Hematopoietic multipotent progenitor cell treated with erythropoietin and hydrocortisone succinate and interleukin-3 and kit ligand, for 4 days (in vitro differentiated cells): ENCODE measurements at places on chromosomes 1 and 21.
A peak's percentile ranks its signal among the peaks of the same experiment; 100 is the strongest.

DNA sequence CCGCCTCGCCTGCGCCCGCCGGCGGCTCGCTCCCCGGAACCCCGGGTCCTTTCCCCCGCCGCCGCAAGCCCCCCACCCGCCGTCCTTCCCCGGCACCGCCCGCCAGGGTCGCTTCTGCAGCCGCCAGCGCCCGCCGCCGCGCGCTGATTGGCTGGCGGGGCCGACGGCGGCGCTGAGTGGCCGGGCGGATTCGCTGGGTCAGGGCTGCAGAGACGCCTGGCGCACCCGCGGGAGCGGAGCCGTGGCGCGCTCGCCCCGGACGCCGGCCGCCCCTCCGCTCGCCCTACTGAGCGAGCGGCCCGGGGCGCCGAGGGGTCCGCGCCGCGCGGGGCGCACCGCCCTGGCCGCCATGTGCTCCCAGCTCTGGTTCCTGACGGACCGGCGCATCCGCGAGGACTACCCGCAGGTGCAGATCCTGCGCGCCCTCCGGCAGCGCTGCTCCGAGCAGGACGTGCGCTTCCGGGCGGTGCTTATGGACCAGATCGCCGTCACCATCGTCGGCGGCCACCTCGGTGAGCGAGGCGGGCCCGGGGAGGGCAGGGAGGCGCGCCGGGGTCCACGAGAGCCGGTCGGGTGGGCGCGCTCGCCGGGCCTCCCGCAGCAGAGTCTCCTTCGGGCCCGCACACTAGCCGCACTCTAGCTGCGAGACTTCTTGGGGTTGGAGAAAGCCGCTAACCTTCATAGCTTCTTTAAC lies at the start of gene RIMKLA:
RIMKLA (plus strand) TSS at position 207 of the 694 bp plus-strand sequence; CDS start at position 350, 143 bp downstream.
- peak; percentile 71 for DNase-seq

GRCh38 chr1:145908653-145909052 lies 1.2 kb downstream of the ITGA10 start:
- DNase-seq = no peak

- no peak for DNase-seq
Measured at GRCh38 chr1:164702216-164702615, 143.2 kb downstream of the PBX1 start.

DNA sequence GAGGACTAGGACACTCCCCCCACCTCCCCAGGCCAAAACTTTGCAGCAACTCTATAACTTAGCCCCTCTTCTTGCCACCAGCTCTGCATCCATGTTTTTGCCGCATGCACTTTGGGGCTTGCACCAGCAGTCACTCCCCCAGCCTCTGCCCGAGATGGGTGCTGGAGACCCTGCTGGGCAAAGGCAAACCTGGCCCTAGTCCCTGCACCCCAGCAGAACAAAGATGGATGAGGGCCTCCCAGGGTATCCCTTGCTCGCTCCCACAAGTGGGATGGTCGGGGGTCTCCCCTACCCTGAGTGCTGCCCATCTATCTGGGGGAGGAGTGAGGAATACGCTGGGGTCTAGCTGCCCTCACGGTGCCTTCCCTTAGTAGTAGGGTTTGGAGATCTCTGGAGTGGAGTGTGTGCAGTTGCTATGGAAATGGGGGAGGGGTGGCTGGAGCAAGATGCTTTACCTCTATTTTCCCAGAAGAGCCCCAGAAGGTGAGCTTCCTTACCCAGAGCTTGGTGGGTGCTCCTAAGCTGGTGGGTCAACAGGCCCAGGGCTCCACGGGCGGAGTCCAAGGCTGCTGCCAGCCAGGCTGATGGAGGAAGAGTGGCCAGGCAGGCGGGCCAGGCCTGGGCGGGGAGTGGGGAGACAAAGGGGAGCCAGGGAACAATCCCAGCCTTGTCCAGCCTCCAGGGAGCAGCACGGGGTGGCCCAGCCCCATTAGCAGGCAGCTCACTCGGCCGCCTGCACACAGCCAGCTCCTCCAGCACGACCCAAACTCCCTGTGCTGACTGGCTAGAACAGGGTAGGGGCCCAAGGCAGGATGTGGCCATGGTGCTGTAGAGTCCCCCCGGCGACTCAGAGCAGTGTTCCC lies at the start of gene PAQR6:
PAQR6 (minus strand) TSS at position 597 of the 863 bp plus-strand sequence. CDS start 1,325 bp downstream, outside the sequence.
- DNase-seq = no peak

DNA sequence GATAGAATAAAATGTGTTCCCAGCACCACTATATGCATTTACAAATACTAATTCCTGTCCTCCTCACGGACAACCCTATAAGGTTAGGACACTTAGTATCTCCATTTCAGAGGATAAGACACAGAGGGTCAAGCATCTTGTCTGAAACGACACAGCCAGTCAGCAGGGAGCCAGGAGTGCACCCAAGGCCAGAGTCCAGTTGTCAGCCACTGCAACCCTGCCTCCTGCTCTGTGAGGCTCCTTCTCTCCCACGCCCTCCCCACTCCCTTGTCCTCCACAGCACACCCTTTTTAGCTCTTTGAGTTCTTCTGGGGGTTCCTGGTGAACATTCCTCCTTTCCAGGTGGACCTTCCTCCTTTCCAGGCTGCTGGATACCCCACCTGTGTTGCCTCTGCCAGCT lies 119.0 kb upstream of the TNR start:
- no peak for DNase-seq

DNA sequence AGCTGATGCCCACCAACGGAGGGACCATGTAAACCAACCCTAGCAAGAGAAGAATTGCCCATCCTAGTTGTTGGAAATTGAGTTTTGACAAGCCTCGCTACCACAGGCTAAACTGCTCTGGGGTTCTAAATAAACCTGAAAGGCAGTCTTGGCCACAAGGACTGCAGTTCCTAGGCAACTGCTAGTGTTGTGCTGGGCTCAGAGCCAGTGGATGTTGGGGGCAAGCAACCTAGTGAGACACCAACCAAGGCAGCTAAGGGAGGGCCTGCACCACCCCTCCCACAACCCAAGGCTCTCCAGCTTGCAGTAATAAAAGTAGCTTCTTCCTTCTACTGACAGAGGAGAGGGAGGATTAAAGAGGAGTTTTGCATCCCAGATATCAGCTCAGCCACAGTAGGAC lies 102.4 kb upstream of the PKN2 start:
- no peak for DNase-seq

- no peak for DNase-seq
Measured at GRCh38 chr1:56432166-56432971, 147.0 kb downstream of the PLPP3 start.

- DNase-seq = no peak
Measured at GRCh38 chr1:156498432-156499193, 2.0 kb downstream of the MEF2D start.

- no peak for DNase-seq
Measured at GRCh38 chr1:18819986-18820790, 39.3 kb downstream of the TAS1R2 start.

DNA sequence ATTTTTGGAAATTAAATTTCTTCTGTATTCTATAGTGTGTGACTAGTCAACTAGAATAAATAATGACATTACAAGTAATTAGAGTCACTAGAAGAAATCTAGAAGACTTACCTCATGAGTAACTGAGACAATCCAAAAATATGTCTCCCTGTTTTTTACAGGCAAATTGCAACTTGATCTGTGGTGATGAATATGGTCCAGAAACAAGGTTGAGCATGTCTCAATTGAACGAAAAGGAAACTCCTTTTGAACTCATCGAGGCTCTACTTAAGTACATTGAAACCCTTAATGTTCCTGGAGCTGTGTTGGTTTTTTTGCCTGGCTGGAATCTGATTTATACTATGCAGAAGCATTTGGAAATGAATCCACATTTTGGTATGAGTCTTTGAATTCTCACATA lies 36.7 kb downstream of the DHX9 start:
- no peak for DNase-seq

DNA sequence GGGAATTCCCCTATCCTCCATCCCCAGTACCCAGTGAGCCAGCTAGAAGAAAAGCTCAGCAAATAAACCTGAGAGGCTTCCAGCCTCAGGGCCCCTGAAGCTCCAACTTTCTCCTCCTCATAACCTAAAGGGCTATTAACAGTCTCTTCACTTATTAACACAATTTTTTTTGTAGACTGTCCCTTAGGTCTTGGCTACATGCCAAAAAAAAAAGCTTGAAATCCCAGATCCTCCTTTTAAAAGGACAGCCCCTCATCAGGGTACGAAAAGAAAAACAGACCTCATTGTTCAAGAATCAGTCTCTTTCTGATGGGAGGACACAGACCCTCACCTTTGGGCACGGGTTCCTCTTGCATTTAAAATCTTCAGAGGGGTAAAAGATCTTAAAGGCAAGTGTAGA lies 72.8 kb upstream of the CD1D start:
- DNase-seq = no peak

- DNase-seq = no peak
Measured at GRCh38 chr1:22646384-22646783, 3.0 kb downstream of the C1QC start.

DNA sequence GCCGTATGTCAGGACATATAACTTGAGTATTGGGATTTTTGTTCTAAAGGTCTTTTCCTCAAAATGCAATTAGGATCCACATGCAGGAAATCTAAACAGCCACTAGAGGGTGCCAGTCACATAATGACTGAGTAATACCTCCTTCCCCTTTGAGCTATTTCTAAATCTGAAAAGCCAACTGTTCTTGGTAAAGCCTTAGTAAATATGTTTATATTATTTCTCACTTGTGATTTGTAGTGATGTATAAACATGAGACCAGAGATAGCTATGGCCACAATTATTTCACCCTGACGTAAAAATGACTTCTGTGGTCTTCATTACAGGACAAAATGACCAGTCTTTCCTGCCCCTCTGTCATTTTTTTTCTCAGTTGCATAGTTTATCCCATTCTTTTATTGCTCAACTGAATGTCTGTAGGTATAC lies 41.0 kb upstream of the DR1 start:
- peak; percentile 90 for DNase-seq
